Endodermal cell (in vitro differentiated cells): ENCODE measurements at places on chromosomes 12 and 14. TPM values are rescaled to one million over a fixed set of nuclear protein-coding genes. Genes with fewer than 3 reads are reported as not detected.

Gene DDX23
- 87.7 and 108 TPM in 2 replicates for total RNA-seq

Gene PTGER2
- total RNA-seq, result not detected in 2 replicates

Gene LBHD2
- not detected in 3 replicates for total RNA-seq

Gene CLEC7A
- not detected in 3 replicates for total RNA-seq

GRCh38 chr14:23542261-23542660, 9.3 kb downstream of the ZFHX2 start:
- no peak for DNase-seq

- DNase-seq, result no peak
Measured at GRCh38 chr14:33527023-33527634, 423.7 kb downstream of the EGLN3 start.

DNA sequence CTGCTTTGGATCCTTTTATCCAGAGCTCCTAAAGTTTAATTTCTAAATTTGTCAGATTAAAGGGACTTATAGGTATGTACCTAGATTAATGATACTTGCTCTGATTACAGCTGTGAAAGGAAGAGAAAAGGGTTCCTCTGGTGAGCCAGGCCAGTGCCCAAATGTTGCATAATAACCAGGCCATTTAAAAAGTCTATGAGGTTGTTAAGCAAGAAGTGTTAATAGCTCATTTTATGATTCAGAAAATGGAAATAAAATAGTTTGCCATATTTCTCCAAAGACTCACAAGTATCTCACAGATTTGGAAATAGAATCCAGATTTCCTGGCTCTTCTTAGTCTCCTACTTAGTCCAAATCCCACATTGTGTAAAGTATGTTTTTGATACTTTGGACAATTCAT, 67.6 kb downstream of the SLC38A6 start:
- no peak for DNase-seq

DNA sequence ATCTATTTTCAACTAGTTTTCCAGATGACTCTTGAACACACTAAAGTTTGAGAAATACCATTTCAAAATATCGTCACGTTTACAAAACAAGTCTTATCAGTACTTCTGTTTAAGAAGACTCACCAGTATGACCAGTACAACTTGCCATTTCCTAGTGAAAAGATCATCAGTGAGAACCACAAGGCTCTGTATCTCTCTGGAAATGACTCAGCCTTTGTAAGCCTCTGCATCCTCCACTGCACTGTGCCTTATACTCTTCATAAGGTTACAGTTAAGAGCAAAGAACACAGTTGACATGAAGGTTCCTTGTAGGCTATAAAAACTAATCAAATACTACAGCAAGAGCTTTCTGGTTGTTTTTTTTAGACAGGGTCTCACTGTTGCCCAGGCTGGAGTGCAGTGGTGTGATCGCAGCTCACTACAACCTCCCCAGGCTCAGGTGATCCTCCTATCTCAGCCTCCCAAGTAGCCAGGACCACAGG, 5.7 kb upstream of the VTI1B start:
- no peak for DNase-seq

GRCh38 chr12:25058658-25059058, 109.8 kb upstream of the BCAT1 start:
- DNase-seq, result no peak

GRCh38 chr12:1910468-1910867, 8.0 kb downstream of the CACNA2D4 start:
- no peak for DNase-seq

DNA sequence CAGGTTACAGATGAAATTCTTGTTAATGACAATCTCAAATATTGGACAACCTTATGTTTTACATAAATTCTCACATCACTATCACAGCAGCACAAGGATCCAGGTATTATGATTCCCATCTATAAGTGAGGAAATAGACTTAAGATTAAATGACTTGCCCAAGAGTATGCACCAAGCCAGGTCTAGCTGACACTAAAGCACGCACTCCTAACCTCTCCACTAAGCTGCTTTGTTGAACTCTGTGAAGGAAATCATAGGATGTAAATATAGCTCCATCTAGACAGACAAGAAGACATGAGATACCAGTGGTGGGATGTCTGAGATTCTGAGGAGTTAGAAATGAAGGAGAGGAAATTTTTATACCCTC, 87.9 kb downstream of the PHLDA1 start:
- no peak for DNase-seq
